Kidney (tissue), 22 donors: ENCODE measurements at places on chromosomes 7 and 10. TPM values are rescaled to one million over a fixed set of nuclear protein-coding genes. Genes with fewer than 3 reads are reported as not detected.
A peak's percentile ranks its signal among the peaks of the same experiment; 100 is the strongest.

The MBLAC1 gene
- total RNA-seq = 2.4 TPM

The LRRC17 gene
- 4.0 TPM for total RNA-seq

The SLC29A4 gene
- total RNA-seq = 3.4 TPM

GRCh38 chr10:124943301-124944092 lies 1.6 kb downstream of the ZRANB1 start:
- no peak for DNase-seq

DNA sequence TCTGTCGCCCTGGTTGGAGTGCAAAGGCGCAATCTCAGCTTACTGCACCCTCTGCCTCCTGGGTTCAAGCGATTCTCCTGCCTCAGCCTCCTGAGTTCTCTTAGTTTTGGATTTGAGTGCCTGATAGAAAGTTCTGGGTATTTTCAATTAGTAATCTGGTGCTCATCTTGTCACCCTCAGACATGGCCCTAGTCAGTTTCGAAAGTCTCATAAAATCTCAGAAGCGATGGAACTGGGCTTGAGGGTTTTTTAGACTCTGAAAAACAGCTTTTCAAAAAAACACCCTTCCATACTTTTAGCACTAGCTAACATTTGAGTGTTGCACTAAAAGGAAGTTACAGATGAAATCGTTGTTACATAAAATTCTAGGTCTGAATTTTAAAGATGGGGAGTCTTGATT lies 9.4 kb upstream of the PIP4K2A start:
- no peak for DNase-seq

GRCh38 chr7:28037220-28038010 lies 143.2 kb downstream of the JAZF1 start:
- no peak for DNase-seq

DNA sequence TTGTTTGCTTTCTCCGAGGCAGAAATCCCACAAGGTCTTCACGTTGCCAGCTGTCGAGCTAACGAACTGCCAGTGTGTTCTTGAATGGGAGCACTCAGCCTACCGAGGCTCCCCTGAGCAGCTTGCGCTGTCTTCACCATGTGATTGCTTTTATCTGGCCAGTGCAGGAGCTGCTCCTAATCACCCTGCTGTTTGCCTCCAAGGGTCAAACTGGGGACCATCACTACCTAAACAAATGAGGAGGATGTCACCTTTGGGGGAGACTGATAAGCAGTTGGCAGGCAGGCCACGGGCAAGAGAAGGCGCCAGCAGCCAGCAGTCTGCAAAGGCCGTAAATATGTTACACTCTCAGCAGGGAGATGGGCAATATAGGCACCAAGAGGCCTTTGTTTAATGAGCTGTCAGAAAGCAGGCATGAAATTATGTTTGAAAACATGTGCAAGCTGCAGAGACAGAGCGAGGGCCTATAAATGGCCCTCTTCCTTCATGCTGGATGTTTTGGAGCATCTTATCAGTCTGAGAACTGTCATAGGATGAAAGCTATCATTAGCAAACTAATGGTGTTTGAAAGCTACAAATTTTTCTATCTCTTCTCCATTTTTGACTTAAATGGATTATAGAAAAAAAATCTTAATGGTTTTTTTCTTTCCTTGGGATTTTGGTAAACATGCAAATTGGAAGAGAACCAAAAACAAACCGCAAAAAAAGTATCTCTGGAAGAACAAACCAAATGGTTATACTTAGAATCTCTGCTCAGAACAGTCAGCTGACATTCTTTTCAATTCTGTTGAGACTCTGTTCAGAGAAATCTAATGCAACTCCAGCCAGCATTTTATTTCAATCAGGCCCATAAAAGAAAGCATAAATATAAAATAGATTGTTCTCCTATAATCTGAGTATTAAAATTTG lies 267.3 kb upstream of the NPVF start:
- peak; percentile 15 for DNase-seq

GRCh38 chr7:149093228-149093627 lies 2.7 kb upstream of the ZNF786 start:
- no peak for DNase-seq

GRCh38 chr10:16968416-16969041 lies 151.3 kb upstream of the RSU1 start:
- DNase-seq = peak; percentile 74
